H9 (cell line): ENCODE measurements at places on chromosomes 4 and X. TPM values are rescaled to one million over a fixed set of nuclear protein-coding genes. Genes with fewer than 3 reads are reported as not detected.

DNA sequence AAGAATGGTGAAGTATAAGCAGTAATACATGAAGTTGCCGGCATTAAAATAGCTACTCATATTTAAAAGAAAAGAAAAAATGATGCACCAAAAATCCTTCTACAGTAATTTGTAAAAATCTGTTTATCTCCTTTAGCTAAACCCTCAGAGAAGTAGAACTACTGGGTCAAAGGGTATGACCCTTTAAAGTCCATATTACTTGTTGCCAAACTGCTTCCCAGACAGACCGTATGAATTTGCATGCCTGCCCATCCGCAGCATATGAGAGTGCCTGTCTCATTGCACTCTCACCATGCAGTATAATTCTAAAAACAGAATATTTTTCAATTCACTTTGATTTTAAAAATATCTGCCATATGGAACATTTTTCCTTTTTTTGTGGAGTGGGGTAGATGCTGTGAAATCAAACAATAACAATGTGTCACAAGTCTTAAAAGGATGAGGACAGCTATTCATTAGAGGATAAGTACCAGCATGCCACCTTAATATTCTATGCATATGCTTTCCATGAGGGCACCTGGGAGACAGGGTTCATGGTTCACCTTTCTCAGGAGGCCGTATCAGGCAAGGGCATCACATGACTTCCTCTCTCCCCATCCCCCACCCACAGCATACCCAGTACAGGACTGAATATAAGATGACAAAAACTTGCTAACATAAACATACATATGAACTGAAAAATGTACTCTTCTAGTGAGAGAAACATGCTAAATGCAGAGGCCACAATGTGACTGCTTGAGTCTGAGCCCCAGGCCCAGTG lies 17.8 kb downstream of the ZDHHC9 start:
- DNase-seq: no peak

The CLNK gene
- not detected in 2 replicates for total RNA-seq

DNA sequence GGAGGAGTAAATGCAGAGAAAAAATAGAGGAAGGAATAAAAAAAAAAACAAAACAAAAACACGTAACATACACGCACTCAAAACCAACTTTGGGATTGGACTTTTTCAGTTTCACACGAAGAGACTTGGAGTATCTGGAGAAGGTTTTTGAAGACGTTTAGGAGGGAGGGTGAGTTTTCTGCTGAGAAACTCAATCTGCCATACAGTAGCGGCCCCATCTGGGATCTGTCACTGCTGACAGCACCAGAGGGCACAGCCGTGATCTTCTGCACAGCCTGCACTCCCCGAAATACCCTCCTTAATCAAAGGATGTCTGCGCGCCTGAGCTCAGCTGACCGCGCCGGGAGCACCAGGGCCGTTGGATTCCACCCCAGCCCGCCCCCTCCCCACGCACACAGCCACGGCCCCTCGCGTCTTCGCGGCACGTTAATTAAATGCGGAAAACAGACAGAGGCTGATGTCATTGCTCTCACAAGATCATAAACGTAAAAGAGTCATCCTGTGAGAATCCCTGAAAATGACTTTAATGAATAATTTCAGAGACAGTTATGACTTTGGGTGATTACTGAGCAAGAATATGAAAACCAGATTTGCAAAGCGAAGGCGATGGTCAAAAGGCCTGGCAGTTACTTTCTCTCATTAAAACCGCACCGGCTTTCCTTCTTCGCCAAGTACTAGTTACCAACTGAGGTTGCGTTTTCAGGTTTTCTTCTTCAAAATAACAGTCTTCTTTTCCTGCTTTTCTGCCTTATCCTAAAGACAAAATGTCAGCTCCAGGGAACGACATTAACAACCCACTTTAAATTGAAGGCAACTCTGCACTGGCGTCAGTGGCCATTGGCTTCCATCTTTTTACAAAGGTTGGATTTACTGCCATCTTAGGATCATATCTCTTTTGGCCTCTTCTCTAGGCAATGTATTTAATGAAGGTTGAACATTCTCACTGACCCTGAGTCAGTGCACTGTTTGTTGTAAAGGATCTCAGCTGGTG lies 10.6 kb downstream of the HAND2 start:
- no peak for DNase-seq

- DNase-seq: no peak
Measured at GRCh38 chr4:104752337-104752736, 257.6 kb upstream of the CXXC4 start.

DNA sequence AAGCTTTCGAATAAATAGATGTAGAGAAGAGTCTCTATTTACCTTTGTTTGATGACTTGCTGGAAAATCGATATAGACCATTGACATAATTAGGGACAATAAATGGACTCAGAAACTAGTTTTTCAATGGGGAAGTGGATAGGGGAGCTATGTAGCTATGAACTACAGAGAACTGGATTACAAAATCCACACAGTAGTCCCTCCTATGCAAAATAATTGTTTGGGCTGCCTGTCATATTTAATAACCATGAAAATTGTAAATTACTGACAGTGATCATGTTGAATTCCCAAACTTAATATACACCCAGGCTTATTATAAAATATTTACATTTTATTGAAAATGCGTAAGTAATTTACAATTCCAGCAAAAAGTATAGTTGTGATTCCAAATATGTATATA lies 333.1 kb upstream of the FAM241A start:
- no peak for DNase-seq

The RAB39B gene
- total RNA-seq: 6.8 and 7.2 TPM in 2 replicates

GRCh38 chr4:472881-473569 lies 25.9 kb downstream of the ZNF721 start:
- DNase-seq: no peak

- DNase-seq: no peak
Measured at GRCh38 chr4:125948021-125948420, 633.3 kb downstream of the FAT4 start.

The EDA gene
- 7.7 and 8.1 TPM in 2 replicates for total RNA-seq

The MAGEA8 gene
- total RNA-seq: not detected in 2 replicates

GRCh38 chrX:8607326-8607725 lies 124.6 kb downstream of the ANOS1 start:
- no peak for DNase-seq
